ENCODE measurements at places on chromosomes 5 and 9.

DNA sequence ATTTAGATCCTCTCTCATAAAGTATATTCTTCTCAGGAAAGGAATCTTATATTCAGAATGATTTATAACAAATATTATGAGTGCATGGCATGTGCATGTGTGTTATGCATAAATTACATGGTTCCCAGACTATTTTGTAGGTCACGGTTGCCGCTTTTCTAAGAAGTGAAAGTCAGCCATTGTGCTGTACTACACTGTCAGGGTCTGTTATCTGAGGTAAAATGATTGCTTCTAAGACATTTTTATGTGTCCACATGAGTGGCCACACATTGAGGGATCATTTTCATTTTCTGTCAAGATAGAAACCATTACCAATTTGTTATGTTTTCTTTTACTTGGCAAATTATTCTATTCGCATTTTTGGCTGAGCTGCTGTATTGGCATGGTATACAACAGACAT is 210.8 kb downstream of the CWC27 start:
- no peak for DNase-seq

GRCh38 chr9:38416461-38416860 is 7.8 kb downstream of the IGFBPL1 start:
- DNase-seq = no peak

DNA sequence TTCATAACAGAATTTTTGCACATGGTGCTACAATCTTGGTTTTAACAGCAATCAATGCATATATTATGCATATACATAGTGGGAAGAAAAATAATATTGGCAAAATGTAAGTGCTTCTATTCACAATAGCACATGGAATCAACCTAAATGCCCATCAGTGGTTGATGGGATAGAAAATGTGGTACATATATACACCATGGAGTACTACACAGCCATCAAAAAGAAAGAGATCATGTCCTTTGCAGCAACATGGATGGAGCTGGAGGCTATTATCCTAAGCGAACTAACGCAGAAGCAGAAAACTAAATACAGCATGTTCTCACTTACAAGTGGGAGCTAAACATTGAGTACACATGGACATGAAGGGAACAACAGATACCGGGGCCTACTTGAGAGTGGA is 37.2 kb upstream of the TLX3 start:
- DNase-seq = no peak

- no peak for DNase-seq
Observed at GRCh38 chr9:136726631-136727191, 14.3 kb downstream of the DIPK1B start.

GRCh38 chr5:36507332-36507952 is 99.0 kb upstream of the SLC1A3 start:
- DNase-seq = peak; percentile 63

DNA sequence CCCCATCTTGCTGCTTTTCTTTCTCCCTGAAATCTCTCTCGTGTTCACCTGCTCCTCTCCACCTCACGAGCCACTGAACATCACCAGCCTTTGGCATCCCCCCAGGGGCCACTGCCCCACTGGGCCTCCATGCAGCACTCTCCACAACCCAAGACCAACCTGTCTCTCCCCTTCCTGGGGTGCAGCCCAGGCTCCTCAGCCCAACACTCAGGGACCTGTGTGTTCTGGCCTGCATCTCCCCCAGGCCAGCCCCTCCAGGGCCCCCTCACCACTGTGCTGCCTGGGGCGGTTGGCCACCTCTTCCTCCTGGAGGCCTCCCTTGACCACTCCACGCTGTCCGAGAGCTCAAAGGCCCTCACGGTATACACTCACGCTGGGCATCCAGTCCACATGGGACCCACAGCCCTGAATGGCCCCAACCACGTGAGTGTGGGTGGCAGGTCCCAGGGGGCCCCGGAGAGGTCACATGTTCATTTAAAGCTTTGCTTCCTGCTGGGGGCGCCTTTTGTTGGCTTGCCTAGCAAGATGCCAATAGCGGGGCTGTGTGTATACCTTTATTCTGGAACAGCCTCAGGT is 453 bp upstream of the DOK3 start:
- DNase-seq = no peak

- DNase-seq = peak; percentile 34
Observed at GRCh38 chr9:35923927-35924763, 14.9 kb downstream of the SPAAR start.
